Activated naive CD4-positive, alpha-beta T cell treated with anti-CD3 and anti-CD28 coated beads, Interleukin-2, amount 50 U/mL, for 72 hours (primary cell): ENCODE measurements at places on chromosomes 3 and 15. TPM values are rescaled to one million over a fixed set of nuclear protein-coding genes. Genes with fewer than 3 reads are reported as not detected.

The RBP2 gene
- total RNA-seq, result not detected

The CLDN11 gene
- total RNA-seq, result not detected

The SPINK8 gene
- not detected for total RNA-seq

The AGBL1 gene
- total RNA-seq, result not detected

The ISLR2 gene
- total RNA-seq, result not detected

The PCOLCE2 gene
- not detected for total RNA-seq

The KIF23 gene
- total RNA-seq, result 120 TPM

The KCNMB2 gene
- total RNA-seq, result not detected

The C2CD4A gene
- 0.14 TPM for total RNA-seq

DNA sequence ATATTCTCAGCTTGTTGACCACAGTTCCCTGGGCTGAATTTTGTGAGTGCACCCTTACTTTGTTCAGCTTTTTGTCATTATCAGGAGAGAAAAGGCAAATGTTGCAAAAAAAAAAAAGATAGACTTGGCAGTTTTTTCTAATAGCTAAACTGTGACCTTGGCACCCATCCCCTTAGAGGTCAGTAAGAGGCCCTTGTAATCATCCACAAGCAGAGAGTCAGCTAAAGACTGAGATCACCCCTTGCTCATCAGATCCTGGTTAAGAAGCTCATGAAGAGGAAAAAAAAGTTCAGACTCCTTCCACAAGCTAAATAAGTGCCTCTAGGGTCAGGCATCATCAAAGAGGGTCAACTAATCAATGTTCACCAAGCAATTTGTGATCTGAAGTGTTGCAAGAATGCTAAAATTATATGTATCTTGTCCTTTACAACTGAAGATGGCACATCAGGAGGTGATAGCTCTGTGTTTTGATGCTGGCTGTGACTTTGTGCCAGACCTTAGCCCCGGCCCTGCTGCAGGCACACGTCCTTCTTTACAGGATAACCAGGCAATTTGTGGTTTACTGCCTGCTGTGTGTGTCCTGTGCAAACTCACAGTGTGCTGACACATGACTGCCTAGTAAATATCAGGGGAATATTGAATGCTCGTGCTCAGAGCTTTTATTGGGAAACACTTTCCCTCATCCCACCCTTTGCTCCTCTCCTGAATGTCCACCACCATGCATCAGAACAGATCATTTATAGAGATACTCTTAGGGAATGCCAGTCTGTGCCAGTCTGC is 262.9 kb downstream of the IL5RA start:
- no peak for DNase-seq

DNA sequence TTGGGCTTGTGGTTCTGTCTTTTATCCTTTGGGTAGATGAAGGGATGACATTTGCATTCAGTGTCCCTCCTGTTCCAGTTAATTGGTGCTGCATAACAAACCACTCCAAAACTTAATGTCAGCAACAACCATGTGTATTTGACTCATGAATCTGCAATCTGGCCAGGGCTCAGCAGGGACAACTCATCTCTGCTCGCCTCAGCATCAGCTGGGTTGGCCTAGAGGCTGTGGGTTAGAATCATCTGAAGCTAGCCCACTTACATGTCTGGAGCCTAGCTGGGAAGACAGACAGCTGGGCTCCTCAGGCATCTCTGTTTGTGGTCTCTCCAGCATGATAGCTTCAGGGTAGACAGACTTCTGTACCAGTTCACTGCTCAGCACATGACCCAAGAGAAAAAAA is 92.0 kb downstream of the TMEM108 start:
- DNase-seq, result no peak

- DNase-seq, result no peak
Observed at GRCh38 chr15:52050416-52050815, 31.4 kb downstream of the MAPK6 start.

- DNase-seq, result no peak
Observed at GRCh38 chr15:30859091-30859874, 44.4 kb upstream of the FAN1 start.

GRCh38 chr15:78034495-78035191 is 42.9 kb downstream of the TBC1D2B start:
- DNase-seq, result peak; percentile 88

DNA sequence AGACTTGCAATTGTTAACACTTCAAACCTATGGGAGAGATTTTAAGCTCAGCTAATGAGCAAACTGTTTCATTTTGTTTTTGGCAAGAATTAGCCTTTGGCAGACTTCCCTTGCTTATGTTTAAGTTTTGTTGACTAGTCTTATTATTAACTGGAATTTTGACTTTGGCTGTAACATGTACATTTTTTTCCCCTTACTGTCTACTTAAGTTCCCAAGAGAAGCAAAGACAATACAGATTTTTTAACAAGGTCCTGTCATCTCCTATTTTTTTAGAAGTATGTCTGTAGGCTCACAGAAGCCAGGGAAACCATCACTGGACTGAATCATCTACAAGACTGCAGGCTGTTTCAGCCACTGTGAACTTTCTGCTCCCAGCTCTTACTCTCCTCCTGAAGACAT is 74.3 kb downstream of the DGKG start:
- no peak for DNase-seq

DNA sequence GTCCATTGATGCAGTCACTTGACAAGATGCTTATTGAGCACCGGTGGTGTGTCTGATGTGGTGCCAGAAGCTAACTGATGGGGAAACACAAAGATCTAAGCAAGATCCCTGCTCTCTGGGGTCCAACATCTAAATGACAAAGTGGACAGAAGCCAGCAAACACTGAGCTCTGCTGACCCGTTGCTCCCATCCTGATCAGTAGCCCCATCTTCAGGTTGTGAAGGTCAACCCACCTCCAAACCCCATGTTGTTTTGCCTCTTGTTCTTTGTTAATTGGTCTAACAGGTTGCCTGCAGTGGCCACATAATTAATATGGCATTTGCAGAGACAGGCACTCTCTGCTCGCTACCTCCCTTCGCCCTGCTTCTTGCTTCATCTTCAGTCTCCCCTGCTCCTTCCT is 21.5 kb upstream of the GLCE start:
- DNase-seq, result no peak

- DNase-seq, result peak; percentile 14
Observed at GRCh38 chr15:66943456-66944095, 121.8 kb upstream of the SMAD3 start.

- DNase-seq, result no peak
Observed at GRCh38 chr3:67000009-67000408, 1.9 kb downstream of the KBTBD8 start.

GRCh38 chr3:51675201-51675611 is 4.2 kb downstream of the TEX264 start:
- DNase-seq, result no peak

- DNase-seq, result no peak
Observed at GRCh38 chr15:79641841-79642240, 209.7 kb downstream of the MINAR1 start.

DNA sequence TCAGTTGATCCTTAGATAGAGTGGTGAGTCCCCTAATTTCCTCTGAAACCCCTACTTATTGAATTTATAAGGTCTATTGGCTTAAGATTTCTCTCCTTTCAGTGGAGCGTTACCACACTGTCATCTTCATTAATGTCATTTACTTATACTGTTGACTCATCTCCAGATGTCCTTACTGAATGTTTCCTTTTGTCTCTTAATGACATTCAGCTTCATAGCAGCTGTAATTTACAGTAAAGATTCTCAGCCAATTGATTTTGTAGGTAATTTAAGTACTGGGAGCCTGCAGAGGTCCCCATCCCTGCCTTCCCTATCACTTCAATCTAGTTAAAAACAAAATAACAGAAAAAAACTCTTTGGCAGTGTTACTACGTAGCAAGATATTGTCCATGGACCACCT is 18.8 kb downstream of the STX19 start:
- no peak for DNase-seq

GRCh38 chr3:53892286-53892637 is 603 bp upstream of the SELENOK start:
- DNase-seq, result no peak

- DNase-seq, result no peak
Observed at GRCh38 chr3:65138556-65138955, 450.8 kb upstream of the ADAMTS9 start.

- no peak for DNase-seq
Observed at GRCh38 chr3:172644258-172644657, 66.6 kb downstream of the NCEH1 start.

GRCh38 chr3:16900779-16901440 is 16.2 kb downstream of the PLCL2 start:
- DNase-seq, result no peak

- DNase-seq, result no peak
Observed at GRCh38 chr3:58528629-58529028, 8.4 kb downstream of the ACOX2 start.

DNA sequence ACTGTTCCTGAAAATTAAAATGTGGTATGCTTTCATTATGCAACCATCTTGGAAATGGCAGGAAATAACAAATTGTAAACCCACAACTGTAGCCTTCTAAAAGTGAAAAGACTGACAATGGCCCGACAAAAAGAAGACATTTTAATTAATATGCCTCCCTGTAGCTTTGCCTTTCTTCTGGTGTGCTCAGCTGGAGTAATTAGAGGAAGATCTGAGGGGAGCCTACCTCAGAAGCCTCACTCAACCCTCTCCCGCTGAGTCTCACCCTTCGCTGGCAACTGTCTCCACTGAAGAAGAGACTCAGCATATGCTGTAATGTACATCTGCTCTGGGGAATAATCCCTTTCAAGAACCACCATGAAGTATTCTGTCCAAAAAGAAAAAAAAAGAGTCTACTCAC is 104.7 kb upstream of the SETMAR start:
- DNase-seq, result no peak
